Amygdala (tissue), 56 donors: ENCODE measurements at places on chromosomes 13 and 19.

DNA sequence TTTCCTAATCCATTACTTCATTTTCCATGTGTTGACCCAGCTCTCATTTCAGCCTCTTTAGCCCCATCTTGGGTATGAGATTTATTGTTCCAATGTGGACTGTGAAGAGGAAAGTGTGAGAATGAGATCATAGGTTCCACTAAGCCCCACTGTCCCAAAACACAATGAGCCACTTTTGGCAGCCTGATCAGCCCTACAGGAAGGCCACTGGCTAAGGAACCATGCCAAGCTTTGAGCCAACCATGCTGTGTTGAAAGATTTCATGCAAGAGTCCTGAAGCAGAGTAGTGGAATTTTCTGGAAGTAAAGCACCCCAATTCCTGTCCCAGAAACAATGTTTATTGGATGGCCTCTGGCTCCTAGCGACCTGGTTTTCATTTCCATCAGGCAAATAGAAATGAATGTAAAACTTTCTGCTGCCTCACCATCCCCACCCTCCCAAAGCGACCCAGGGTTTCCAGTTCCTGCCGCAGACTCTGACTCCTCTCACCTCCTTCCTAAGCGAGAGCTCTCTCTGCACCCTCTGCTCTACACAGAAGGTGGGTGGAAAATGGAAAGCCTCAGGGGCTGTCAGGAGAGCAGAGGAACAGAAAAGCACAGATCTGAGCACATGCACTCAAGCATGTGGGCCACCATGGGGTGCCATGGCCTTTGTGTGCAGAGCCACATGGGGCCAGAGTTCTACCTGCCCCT lies 73.1 kb downstream of the KCTD12 start:
- DNase-seq: no peak

GRCh38 chr19:43778651-43779050 lies 2.1 kb downstream of the KCNN4 start:
- DNase-seq: no peak

DNA sequence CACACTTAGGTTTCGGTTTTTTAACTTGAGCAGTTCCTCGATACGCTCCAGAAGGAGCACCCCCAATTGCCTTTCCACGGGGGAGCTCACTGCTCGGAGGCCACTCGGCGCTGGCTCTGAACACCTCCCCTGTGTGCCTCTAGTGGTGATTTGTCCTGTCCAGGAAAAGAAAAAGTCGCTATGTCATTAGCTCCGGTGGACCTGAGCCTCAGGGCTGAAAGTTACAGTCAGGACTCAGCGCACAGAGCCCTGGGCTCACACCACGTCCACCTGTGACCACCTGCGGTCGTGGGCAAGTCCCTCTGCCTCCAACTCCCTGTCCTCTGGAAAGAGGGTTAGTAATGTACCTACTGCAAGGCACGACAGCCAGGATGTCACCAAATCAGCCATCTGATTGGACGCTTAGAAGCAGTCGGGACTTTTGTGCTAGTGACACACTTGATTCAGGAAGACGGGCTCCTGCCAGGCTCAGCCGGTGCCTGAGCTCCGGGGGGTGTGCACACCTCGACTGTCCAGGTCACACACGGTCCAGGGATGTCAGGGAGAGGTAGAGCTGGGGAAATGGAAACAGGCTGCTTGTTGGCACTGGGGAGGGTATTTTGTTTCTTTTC lies 3.9 kb upstream of the TMPRSS9 start:
- DNase-seq: no peak

DNA sequence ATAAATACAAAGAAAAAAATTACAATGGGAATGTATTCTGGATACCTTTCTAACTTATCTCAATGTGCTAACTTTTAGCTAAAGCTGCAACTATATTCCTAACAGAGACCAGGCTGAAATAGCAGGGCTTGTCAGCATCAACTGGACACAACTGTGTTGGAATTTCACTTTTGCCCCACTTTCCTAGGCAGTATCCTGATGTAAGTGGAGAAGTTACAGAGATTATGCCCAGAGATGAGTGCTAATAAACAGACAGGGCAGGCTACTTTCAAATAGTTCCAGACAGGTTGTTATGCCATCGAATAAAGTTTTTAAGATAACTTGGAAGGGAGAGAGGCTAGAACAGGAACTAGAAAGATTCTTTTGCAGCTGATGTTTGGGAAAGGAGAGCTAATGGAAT lies 201.9 kb downstream of the KCTD12 start:
- DNase-seq: no peak

GRCh38 chr13:35512271-35512920 lies 35.9 kb upstream of the MAB21L1 start:
- DNase-seq: no peak

- no peak for DNase-seq
Observed at GRCh38 chr13:99809926-99810325, 161.6 kb downstream of the ZIC5 start.
